Mesenteric fat pad (tissue), 1 donor: ENCODE measurements at places on chromosomes 16 and 17. TPM values are rescaled to one million over a fixed set of nuclear protein-coding genes. Genes with fewer than 3 reads are reported as not detected.

DNA sequence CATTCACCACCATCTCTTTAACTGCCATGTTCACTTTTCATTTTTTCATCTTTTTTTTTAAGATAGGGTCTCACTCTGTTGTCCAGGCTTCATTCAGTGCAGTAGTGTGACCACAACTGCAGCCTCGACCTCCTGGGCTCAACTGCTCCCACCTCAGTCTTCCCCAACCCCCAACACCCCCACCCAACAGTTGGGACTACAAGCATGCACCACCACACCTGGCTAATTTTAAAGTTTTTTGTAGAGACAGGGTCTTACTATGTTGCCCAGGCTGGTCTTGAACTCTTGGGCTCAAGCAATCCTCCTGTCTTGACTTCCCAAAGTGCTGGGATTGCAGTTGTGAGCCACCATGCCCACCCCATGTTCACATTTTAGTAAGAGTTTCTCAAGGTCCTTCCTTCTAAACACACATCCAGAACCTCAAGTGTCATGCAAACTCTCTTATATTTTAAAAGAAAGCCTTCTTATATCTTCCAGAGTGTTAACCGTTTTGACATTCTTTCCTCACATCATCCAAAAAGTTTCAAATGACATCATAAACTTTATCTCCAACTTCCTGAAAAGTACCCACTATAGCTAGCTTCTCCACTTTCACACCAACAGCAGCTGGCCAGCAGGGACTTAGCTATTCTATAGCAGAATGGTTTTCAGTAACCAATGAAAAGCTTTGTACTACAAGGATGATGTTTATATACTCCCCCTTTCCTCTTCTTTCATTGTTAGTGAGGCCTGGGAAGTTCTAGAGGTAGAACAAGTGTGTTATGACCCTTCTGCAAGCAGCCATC, 49.3 kb downstream of the TRAF4 start:
- DNase-seq: no peak

DNA sequence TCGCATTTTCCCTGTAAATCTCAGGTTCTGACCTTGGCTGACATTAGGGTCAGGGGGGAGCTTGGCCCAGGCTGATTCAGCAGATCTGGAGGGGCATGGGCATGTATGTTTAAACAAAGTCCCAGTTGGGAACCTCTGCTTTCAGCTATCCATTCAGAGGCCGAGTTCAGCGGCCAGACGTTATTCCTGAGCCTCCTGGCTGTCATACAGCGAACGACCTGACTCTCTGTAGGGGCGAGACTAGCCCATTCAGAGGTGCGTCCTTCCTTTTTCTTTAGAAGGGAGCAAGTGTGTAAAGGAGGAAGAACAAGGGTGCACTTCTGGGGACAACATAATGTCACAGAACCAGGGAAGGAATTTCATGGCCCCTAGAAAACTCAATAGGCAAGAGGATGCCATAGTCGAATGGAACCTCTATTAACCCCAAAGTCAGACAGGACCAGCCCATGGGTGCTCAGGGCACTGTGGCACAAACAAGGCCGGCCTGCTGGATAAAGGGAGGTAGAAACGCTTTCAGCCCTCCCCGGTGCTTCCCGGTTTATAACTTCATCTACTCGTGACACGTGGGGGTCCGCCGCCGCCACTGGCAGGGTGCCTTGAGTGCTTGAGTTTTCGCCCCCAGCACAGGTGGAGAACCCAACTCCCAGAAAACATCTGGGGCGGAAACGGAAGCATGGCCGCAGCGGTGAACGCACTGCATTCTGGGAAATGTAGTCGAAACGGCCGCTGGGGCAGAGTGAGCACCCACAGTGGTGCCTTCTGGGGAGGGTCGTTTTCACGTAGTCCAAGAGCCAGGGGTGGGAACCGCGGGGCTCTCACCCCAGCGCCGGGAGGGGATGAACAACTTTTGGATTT, 33.2 kb upstream of the PLCG2 start:
- peak; percentile 93 for DNase-seq

DNA sequence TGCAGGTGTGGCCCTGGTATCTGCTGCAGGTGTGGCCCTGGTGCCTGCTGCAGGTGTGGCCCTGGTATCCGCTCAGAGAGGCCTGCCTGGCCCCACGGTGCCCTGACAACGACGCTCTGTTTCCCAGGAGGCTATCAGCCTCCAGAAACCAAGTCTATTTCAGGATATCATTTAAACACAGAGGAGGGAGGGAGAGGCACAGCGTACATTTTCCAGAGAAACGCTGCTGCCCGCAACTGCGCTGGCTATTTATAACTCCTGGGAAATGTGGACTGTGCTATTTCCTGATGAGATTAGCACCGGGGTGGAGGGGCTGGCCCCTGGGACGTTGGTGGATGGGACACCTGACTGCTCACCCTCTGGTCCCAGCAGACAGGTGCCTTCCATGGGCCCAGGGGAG, 22.5 kb downstream of the TIMM22 start:
- DNase-seq: no peak

DNA sequence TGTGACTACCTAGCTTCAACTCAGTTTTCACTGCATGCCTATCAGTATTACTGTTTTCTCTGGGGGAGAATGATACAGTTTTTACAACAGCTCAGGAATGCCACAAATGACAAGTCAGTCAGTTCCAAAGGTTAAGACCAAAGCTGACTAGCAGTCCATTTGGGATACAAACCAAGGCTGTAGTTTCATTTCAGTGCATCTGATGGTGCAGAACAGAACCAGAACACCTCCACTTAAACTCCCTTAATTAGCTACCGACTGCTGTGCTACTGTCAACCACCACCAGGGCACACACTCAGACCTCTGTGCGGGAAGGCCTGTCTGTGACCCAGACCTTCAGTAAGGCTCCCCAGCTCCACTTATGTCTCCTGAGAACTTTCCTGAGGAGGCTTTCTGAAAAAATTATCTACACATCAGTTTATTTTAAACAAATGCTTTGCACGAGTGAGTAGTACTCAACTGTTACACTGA, 20.4 kb downstream of the NFE2L1 start:
- peak; percentile 20 for DNase-seq

NLK gene
- 21.4 TPM for total RNA-seq

KRT33B gene
- total RNA-seq: not detected
